ENCODE measurements at places on chromosomes 1 and 21.

GRCh38 chr1:16451841-16452528 is 11.5 kb downstream of the NECAP2 start:
- DNase-seq, result no peak

- DNase-seq, result no peak
Observed at GRCh38 chr21:44764319-44765230, 37.0 kb downstream of the UBE2G2 start.

GRCh38 chr1:227673441-227673840 is 61.7 kb downstream of the JMJD4 start:
- no peak for DNase-seq

DNA sequence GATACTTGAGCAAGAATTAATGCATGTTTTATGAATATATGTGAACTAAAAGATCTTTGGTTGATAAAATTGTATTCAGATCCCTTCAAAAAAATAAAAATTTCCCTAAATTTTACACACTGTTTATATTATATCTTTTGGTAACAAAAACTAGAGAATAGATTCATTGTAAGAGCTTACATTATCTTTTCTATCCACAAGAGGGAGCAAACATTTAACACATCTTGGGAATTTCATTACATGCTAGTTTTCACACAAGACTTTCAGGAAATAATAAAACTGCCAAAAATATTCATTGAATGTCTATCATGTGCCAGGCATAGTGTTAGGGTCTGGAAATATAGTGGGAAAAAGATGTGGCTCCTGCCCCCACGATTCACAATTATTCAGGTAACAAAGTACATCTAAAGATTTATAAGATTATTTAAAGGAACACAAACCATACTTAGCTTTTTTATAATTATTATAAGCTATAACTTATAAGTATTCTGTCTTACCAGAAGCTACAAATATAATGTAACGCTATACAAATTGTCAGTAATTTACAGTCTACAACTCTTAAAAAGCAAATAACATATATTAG is 30.6 kb downstream of the FAF1 start:
- peak; percentile 80 for DNase-seq

DNA sequence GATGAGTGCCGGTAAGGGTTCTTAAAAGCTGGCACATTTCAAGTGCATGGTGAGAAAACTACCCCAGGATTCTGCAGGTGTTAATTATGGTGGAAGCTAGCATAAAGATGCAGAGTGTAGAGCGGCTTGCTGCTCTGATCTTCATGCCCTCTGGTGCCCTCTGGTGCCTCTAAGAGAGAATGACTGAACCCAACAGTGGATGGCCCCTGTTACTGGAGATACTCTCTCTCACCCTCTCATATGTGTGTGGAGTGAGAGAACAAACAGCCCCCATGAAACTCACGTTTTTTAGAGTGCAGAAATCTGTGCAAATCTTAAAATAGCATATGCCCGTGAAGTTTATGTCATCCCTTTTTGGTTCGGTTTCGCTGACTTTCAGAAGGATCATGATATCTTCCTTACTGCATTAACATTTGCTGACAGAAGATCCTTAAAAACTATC is 90.0 kb downstream of the GRIK1 start:
- DNase-seq, result peak; percentile 82

DNA sequence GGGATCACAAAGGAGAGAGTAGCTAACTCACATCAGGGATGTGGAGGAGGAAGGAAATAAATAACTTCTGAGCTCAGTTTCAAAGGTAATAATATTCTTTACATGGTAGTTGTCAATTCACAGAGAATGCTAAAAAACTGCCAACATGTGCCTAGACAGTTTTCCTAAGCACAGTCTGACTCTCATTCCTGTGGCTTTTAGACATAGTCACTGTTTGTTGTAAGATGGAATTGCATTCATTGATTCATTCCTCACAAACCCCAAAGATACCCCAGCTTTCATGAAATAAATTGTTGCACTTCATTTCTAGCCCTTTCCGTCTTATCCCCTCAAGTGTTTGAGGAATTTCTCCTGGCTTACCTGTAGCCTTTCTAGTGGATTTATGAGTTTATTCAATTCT is 263.9 kb downstream of the NTNG1 start:
- peak; percentile 65 for DNase-seq

GRCh38 chr1:229385853-229386456 is 43.1 kb upstream of the CCSAP start:
- DNase-seq, result no peak

DNA sequence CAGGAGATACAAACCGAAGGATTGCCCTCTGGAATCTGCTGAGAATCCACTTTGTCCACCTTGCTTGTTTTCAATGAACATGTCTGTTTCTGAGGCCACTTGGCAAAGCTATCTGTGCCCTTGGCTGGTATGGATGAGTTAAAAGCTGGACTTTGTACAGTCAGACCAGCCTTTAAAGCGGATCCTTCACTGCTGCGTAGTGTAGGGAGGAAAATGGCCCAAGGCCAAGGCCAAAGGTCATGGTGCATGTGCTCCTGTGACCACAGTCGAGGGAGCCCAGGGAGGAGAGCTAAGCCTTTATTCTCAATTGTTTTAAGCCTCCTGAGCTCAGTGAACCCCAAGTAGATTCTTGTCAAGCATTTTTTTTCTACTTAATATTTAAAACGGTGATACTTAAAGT is 37.0 kb downstream of the KCNJ15 start:
- no peak for DNase-seq

DNA sequence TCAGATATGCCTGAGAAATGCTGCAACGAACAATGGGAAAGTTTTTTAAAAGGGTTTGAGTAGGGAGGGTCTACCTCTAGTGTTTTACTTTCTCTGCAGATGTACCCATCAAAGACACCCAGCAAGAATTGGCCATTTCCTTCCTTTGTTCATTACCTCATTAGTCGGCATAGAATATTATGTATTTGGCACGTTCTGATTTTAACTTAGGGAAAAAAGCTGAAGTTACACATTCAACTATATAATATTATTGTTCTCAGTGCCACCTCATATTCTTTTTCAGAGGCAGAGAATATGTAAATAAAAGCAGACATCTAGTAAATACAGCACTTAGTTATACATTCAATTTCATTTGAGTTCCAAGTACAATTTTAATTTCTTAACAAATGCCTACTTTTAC is 83.7 kb upstream of the PPP2R5A start:
- DNase-seq, result no peak

GRCh38 chr1:162197041-162197531 is 127.6 kb downstream of the NOS1AP start:
- DNase-seq, result no peak

GRCh38 chr1:7902478-7903085 is 38.1 kb downstream of the TNFRSF9 start:
- peak; percentile 89 for DNase-seq

DNA sequence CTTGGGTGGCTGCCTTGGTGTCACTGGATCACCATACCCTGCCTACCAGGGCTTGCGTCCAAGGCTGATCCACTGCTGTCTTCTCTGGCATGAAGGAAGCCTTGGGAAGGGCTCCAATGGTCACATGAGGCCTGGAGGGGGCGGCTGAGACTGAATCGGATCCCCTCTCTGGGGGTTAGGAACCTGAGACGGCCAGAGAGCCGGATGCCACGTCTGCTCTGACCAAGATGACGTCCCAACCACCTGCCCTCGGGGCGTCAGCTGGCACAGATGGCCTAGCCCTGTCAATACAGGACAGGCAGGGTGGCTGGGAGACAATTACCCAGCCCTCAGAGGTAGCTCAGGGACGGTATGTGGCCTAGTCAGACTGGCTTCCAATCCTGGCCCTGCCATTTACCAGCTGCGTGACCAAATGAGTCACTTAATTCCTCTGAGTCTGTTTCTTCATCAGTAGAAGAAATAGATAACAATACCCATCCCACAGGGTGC is 5.4 kb downstream of the TRIM62 start:
- DNase-seq, result peak; percentile 84

DNA sequence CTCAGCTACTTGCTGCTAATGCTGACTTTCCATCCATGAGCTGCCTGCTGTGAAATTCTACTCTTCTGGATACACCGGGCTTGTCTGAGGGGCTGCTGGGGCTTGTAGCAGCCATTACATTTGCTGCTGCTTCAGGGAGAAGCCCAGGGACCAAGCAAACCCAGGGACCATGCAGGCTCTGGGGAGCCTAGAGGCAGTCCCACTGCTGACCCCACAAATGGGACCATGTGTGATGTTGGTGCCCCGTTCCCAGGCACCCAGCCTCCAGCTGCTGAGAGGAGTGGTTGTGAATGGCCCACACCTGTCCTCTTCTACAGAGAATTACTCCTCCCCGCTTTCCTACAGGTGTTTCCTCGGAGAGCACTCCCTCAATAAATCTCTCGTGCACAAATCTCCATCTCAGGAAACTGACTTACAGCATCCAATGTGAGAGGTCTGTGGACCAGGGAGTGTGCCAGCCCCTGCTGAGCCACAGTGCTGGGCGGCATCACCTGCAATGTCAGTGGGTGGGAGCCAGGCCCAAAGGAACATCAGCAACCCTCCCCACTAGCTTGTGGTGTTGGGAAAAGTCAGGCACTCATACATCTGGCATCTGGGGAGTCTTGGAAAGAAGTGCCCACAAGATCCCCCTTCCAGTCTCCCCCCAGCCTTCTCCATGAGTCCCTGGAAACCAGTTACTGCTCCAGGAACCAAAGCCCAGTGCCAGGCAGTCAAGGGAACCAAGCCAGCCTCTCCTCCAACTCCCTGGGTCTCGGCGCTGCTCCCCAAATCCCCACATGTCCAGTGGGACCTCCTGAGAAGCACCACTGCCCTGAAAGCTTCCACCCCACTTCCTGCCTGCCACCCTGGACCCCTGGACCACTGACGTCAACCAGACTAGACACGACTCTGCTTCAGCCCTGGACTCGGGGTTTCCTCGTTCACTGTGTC is 65.1 kb downstream of the TCP10L start:
- DNase-seq, result no peak
